Stimulated activated CD8-positive, alpha-beta memory T cell treated with anti-CD3 and anti-CD28 coated beads, Interleukin-2, amount 100 ng/mL, for 1 hour (primary cell): ENCODE measurements at places on chromosomes 3 and 15.

- no peak for DNase-seq
Observed at GRCh38 chr3:195555110-195555509, 12.0 kb upstream of the PPP1R2 start.

DNA sequence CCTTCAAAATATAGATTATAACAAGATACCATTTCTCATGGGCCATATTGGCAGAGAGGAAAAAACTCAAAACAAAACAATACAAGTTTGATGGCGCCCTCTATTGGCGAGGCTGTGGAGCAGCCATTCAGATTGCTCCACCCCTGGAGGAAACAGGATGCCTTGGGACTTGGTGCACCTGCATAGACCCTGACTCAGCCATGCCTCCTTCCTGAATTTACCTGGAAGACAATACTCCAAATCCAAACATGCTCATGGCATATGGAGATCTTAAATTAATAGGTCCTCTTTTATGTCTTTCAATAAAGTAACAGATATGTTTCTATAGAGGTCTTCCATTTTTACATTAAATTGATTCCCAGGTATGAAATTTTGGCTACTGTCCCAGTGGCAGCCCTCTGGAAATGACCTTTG is 90.0 kb downstream of the APBA2 start:
- DNase-seq = peak; percentile 45

DNA sequence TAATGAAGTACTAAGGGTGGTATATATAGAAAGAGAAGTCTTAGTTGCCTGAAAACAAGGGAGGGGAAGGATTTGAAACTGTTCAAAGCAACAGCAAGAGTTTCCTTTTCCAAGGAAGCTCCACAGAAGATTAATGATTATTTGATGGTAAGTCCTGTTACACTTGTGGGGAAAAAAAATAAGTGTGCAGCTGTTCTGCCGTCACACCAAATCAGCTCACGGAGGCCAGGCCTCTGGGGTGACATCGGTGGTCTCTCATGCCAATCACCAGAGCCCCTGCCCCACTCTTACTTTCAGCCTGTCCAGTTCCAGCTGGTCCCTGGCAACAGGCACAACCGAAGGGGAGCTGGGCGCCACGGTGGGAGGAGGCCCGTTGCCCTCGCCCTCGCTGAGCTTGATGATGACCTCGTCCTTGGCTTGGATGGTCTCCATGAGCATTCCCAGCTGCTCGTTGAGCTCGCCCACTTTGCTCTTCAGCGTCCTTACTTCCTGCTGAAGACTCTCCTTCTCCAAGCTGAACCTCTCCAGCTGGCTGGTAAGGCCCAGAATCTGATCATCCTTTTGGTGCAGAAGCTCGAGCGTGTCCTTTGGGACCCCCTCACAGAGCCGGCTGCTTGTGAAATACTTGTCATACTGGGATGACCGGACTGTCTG is 53.5 kb downstream of the TBC1D2B start:
- no peak for DNase-seq

- no peak for DNase-seq
Observed at GRCh38 chr3:48064292-48064829, 48.1 kb upstream of the MAP4 start.

DNA sequence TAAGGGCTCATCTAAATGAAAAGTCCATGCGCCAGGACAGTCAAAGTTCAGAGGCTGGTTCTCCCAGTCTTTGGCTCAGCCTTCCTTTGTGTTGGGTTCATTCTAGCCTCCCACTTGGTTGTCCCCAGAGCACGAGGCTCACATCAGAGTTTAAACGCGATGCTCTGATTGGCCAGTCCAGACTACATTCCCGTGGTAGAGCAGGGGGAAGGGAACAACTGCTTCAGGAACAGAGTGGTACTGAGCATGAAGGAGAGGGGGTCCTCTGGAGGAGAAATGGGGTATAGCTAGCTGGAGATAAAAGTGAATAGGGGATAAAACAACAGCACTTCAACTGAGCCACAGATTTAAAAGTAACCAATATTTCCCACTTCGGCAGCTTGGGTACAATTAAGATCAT is 32.2 kb downstream of the ANAPC13 start:
- no peak for DNase-seq

GRCh38 chr3:139533781-139534454 is 5.6 kb downstream of the RBP1 start:
- DNase-seq = no peak

DNA sequence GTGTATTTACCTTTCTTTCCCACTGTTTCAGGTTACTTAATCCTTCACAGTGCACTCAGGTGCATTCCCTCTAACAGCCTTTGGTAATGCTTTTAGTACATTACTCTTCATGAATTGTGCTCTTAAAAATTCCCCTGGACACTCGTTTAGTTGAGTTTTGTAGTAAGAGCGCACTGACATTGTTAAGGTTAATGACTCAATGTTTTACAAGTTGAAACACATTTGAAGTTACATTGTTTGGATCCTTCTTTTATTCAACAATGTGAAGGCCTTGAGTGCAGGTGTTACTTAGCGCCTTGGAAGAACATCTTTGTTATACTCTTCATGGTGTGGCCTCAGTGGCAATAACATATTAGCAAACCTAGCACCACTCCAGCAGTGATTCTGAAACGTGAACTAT is 739.6 kb downstream of the NAALADL2 start:
- no peak for DNase-seq

DNA sequence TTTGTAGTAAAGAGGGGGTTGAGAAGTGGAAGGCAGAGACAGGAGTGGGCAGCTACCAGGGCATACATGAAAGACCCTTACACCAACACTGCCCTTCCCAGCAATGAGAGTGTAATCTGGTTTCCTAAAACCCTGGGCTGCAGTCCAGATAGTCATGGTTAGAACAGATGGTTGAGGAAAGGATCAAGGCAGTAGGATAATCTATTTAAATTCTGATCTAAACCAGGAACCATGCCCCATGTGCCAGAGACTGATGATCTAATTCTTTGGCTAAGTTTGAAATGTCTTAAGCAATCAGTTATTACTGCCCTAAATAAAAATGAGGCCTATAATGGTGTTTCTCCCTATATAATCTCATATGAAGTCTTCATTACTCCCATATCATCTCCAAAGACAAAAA is 59.6 kb downstream of the PRTG start:
- DNase-seq = no peak

DNA sequence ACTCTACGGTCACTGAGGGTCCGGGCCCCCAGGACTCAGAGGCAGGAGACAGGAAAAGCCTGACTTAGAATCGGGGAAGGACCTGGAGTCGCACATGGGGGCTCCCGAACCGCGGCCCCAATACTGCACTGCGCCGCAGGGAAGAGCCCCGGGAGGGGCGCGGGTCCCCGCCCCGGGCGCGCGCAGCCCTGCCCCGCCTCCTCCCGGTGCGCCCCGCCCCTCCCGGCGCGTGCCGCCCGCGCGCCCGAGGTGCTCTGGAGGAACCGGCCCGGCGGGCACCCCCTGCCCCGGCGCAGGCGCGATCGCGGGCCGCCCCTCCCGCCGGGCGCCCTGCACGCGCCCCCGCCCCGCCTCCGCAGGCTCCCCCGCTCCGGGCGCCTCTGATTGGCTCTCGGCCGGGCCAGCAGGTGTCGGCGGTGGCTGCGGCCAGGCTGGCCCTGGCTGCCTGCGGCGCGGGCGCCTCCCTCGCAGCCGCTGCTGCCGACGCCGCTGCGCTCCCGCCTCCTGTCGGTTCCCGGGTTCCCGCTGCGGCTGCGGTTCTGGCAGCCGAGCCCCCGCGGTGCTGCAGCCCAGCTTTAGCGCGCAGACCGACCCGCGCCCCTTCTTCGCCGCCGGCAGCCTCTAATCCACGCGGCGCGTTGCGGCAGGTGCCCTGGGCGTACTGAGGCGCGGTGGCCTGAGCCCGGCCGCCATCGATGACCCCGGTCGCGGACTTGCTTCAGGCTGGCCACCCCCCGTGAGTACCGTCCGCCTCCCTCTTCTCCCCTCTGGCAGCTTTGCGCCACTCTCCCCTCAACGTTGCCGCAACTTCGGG is at the start of gene MYRIP:
Gene MYRIP (plus strand): TSS at position 429 of the 814 bp plus-strand sequence. CDS start 91,208 bp downstream, outside the sequence.
- no peak for DNase-seq

DNA sequence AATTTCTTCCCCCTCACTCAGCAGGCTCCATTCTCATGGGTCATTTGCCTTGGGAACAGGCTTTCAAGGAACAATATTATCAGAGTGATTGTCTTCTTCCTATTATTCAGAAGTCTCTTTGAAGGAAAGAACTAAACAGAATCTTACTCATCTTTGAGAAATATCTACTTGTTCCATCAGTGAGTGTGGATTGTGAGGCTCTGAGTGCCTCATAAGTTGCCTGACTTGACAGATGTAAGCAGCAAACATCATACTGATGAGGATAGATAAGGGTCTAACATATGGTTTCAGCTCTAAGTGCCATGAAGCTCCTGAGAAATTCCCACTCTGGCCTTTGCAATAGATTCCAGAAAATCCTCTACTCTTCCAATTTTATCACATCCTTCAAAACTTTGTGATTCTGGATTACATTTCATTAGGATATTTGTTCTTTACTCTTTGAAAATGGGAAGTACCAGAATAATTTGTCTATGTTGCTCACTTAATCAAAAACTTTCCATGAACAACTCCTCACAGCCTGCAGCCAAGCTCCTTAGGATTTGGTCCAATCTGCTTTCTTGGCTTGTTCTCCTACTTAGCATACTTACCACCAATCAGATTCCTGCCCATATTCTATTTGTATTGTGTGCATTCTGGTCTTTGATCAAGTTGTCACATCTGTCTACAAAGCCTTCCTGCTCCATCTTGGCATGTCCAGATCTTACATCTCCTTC is 120.1 kb downstream of the RPL22L1 start:
- no peak for DNase-seq

DNA sequence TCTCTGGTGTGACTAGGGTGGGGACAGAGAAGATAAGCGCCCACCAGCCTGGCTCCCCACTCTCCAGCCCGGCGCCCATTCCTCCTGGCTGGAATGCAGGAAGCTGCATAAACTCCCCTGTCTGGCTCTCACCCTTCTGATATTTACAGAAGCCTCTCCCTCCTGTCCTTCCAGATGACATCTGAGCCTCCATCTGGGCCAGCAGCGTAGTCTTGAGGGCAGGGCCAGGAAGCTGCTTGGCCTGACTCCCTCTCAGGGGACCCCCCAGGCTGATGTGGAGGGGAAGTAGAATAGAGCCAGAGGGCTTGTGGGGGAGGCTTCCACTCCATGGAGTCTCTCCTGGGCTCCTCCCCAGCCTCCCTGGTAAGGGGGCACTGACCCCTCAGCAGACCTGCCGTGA is 49.9 kb downstream of the LINGO1 start:
- DNase-seq = no peak

- DNase-seq = no peak
Observed at GRCh38 chr15:51350723-51351122, 9.3 kb downstream of the GLDN start.

DNA sequence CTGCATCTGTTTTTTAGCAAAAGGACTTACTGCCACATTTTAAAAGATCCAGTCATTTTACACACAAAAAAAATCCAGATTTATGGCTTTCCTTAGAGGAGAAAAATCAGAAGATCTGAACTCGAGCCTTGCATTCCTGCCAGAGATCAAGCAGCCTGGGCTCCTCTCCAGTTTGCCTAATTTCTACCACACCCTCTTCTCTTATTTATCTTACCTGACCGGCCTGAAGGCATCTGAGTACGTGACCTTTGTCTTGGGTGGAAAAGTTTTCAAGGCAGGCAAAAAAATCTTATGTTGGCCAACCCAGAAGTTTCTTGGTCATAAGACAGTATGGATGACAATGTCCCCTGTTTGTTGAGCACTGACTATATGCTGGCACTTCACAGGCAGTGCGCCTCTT is 60.3 kb downstream of the CHRD start:
- DNase-seq = no peak

GRCh38 chr15:62362608-62363007 is 197.5 kb upstream of the C2CD4B start:
- DNase-seq = no peak

- no peak for DNase-seq
Observed at GRCh38 chr3:52479037-52479876, 15.9 kb upstream of the STAB1 start.

GRCh38 chr3:140715035-140715434 is 37.2 kb downstream of the TRIM42 start:
- DNase-seq = no peak

DNA sequence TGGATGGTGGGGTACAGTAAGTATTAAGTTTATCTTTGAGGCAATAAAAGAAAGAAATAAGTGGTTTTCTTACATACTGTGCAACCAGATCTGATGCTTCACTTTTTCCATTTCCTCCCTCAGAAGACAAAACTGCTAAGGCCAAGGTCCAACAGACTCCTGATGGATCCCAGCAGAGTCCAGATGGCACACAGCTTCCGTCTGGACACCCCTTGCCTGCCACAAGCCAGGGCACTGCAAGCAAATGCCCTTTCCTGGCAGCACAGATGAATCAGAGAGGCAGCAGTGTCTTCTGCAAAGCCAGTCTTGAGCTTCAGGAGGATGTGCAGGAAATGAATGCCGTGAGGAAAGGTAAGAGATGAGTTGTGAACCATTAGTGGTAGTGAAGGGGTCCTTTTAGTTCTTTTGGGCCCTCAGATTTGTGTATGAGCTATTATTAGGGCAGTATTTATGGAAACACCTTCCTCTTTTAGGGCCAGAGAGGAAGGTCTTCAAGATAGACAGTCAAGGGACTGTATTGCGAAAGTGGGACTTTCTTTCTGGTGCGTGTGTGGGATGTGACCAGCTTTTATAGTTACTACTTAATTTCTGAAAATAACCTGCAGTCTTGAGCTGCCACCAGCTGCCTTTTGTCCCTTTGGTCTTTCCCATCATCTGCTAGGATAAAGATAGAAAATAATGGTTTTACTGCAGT is 4.6 kb downstream of the ALAS1 start:
- DNase-seq = no peak

DNA sequence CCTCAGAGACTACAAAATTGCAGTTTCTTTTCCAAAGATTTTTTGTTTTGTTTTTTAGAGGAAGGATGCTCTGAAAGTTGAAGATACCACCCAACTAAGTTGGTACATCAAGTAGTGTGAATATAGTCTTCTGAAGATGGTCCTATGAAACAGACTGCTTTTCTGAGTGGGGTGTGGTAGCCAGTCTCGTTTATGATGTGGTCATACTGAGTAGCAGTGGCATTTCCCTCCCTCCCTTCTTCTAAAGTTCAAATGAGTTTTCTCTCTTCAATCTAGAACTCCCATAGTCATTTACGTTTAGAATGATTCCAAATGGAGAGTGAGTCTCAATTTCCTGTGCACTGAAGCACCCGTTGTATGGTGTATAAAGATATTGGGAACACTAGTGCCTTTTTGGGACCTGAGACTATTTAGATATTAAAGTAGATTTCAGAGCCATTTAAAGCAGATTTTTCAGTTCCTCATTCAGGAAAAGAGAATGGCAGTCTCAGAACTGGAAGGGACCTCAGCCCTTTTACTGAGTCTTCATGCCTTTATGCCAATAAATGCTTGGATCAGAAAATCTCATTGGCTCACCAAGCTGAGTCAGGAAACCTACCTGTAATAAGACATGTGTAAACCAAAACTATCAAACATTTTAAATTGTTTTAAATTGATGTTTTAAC is 200.4 kb downstream of the CDIN1 start:
- DNase-seq = no peak

DNA sequence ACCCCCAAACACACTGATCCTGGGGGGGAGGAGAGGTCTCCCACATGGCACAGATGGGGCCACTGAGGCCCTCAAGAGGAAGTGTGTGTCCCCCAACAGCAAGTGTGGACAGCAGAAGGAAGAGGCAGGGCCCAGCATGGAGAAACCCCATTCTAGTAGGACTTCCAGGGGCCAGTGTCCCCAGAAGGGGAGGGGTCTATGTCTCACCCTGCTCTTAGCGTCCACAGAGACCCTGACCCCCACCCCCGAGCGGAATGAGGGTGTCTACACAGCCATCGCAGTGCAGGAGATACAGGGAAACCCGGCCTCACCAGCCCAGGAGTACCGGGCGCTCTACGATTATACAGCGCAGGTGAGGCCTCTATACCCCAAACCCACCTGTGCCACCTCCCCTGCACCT is 35.3 kb downstream of the TSPAN3 start:
- DNase-seq = no peak
